Stimulated activated CD8-positive, alpha-beta memory T cell treated with anti-CD3 and anti-CD28 coated beads, Interleukin-15, amount 100 ng/mL, for 4 hours (primary cell): ENCODE measurements at places on chromosomes 7 and 10.

DNA sequence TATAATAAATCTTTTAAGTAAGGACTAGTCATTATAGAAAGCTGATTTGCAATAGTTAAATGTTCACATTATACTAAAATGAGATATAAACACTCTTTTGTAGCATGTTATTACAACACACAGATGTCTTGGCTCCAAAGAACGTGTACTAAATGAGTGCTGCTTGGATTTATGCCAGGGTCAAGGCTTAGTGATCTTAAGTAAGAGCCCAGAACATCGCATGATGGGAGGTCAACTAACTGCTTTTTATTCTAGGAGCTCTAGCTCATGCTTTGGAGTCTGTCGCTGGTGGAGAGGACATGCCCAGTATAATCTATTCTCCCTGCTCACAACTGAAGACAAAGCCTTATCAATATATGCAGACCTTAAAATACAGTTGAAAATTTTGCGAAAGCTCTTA is 315.1 kb downstream of the BBS9 start:
- DNase-seq, result no peak

- DNase-seq, result no peak
These were observed 30.8 kb upstream of the SMNDC1 start for GRCh38 chr10:110335314-110336064.

- DNase-seq, result no peak
These were observed 866.3 kb upstream of the LRRN3 start for GRCh38 chr7:110224643-110225042.

DNA sequence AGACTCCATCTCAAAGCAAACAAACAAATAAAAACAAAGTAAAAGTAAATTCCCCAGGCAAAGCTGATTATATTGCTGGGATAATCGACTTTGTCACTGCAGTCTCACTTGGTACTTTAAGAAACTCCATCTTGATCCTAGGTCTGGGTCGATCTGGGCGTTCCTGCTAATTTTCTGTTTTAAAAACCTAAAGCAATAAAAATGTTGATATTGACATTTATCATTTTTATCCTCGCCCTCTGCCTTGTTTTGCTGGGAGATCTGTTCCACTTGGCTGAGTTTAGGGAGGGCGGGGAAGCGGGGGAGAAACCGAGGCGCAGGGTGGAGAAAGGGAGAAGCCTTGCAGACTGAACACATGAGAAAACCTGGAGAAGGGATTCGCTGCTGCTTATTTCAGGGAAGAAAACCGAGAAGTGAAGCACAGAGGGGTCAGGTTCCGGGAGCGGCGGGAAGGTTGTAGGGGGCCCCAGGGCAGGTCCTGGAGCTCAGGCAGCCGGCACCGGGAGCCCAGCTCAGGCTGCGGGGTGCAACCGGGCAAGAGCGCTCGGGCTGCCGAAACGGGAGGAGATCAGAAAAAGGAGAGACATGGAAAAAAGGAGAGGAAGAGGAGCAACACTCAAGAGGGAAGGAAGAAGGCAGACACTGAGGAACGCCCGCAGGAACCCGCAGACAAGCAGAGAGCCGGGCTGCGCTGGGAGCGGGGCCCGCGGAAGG is 27.3 kb upstream of the KMT2C start:
- no peak for DNase-seq

DNA sequence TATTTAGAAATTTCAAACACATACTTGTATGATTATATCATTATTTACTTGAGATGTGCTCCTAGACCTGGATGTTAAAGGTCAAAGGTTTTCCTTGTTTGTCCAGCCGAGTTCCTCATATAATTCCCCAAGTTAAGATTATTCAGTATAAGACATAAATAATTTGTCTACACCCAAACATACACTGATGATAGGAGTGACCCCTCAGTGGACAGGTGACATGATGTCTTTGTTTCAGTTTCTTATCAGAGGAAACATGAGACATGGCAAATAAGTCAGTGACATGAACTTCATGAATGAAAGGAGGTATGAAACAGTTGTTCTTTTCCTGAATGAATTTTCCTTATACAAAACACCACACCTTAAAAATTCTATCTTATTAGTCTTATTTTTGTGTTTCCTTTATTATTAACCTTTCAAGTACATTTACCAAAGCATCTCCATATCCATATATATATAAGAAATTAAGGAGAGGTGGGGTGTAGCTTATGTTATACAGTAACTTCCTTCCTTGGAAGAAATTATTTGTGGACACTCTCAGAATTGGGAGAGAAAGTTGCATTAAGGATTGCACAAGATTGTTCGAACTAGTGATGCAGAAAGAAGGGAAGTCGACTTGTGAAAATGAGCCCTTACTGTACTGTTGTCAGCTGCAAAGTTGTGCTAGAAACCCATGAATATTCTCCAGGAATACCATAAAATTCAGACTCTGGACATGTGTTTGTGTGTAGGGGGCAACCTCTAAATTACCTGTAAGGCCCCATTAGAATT is 60.5 kb downstream of the POM121L12 start:
- no peak for DNase-seq

- no peak for DNase-seq
These were observed 18.1 kb downstream of the SLC35G1 start for GRCh38 chr10:93911866-93912265.

GRCh38 chr7:133428876-133429275 is 176.0 kb downstream of the EXOC4 start:
- DNase-seq, result no peak

DNA sequence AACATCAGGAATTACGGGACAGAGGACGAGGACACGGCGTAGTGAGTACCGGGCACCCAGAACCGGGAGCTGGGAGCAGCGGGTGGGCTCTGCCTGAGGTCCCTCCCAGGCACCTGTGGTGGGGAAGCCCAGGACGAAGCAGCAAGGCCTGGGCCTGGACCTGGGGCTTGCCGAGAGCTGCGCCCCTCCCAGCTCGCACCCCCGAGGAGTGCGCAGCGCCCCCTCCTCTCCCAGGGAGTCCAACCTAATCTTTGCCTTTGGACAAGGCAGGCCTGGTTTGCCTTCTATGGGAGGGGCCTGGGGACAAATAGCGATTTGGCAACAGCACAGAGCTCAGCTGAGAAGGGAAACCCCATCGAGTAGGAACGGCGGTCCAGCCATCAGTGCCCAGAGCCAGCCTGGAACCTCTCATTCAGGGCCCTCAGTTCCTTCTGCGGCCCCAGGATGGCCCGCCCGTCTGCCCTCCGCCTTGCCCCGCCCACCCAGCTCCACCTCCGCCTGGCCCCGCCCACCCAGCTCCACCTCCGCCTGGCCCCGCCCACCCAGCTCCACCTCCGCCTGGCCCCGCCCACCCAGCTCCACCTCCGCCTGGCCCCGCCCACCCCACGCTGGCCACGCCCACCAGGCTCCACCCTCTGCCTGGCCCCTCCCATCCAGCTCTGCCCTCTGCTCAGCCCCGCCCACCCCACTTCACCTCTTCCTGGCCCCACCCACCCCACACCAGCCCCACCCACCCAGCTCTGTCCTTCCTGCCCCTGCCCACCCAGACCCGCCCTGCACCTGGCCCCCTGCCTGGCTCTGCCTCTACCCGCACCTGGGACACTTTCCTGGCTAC is 32.5 kb upstream of the KNDC1 start:
- DNase-seq, result no peak
